ENCODE measurements at places on chromosomes 5 and 9.

- no peak for DNase-seq
These were observed 99.6 kb downstream of the APBA1 start for GRCh38 chr9:69572611-69573010.

GRCh38 chr9:29826421-29826820 lies 2253.1 kb upstream of the C9orf72 start:
- DNase-seq, result no peak

DNA sequence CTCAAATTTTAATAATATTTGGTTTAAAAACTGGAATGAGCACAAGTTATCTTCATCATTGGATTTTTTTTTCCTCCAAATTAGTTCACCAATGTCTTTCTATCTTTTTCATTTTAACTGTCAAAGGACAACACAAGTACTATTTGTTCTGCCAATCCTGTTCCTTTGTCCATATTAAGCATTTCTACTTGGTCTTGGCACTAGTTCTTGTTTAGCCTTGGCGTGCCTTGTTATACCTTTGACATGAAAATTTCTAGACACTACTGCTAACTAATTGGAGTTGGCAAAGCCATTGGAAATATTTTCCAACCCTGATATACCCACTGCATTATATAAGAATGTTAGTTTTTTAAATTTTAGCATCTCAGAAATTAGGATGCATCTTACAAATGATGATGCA lies 3.8 kb downstream of the SPINK6 start:
- no peak for DNase-seq

DNA sequence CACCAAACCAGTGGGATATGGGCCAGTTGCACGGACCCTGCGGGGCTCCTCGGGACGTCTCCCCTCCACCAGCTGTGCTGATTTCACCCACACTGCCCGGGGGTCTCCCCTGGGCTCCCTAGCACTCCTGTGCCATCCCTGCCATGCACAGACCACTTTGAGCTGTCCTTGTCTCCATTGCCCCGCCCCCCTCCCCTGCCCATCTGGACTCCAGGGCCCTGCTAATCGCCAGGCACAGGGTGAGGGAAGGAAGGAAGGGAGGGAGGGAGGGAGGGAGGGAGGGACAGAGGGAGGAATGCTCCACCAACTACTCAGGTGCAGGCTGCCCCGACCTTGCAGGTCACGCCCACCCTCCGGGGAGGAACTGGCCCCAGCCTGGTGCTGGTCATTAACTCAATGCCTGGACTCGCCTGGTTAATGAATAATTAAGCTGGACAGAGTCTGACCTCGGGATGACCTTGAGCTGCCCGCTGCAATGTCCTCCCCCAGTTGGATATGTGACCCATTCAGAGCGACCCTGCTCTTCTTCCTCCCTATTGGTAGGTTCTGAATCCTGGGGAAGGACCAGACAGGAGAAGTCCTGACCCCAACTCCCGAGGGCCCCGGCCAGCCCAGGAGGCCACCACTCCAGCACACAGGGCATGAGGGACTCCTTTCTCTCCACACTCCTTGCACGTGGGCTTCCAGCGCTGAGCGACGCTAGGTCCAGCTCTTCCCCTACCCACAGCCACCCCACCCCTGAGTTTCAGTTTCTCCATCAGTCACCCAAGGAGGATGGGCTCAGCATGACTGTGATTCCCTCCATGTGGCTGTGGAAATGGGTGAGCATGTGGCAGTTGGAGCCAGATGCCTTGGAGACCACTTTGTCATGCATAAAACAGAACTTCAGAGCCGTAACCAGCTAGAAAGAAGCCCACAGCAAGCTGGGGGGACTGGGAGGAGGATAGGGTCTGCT lies 62.1 kb downstream of the C9orf50 start:
- DNase-seq, result no peak

DNA sequence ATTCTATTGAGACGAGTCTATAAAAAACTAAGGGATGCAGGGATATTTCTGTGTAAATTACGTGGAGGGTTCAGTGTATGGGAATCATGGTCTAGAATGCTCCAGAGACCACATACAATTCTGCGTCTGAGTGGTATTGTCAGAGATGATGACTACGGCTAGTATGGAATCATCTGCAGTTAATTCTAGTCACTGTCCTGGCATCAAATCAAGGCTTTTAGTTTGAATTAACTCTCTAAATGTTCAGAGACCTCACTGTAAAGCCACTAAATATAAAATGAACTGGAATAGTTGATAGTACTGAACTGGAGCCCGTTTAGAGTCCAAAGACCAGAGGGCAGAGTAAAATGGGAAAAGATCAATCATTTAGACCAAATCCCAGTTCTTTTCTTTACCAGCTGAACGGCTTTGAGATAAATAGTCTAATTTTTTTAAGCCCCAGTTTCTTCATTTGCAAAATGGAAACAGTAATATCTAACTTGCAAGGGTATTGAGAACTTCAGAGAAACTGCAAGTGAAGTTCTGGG lies 599.8 kb downstream of the EBF1 start:
- DNase-seq, result no peak

- no peak for DNase-seq
These were observed 36.4 kb upstream of the SMC5 start for GRCh38 chr9:70222354-70222753.

DNA sequence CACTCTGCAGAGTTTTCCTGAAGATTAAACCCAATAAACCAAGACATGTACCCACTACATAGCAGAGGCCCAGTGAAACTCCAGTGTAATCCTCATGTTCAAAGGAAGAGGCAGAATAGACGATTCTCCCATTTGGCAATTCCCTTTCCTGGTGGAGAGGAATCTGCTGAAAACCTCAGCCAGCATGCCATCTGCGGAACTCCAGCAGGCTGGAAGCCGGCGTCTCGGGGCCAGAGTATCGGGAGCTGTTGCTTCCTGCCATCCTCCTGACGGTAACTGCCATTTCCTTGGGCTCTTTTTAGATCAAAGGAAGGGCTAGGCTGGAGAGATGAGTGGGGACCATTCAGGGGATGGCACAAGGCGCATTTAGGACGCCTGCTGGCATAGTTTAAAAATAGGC lies 20.5 kb downstream of the NEURL1B start:
- DNase-seq, result no peak

DNA sequence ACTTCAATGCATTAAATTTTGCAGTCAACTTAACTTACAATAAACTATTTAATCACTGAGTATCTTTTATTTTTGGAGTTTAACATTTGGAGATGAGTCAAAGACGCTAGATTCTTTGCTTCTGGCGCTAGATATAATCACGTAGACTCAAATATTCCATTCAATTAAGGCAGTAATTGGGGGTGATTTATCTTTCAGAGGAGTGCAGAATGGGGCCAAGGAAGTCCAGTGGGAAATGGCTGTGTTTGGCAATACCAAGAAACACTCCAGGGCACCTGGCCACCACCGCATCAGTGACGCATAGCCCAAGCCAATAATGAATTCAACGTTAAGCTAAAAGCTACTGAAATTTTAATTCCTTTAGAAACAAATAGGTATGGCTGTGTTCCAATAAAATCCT lies 81.2 kb downstream of the PHAX start:
- no peak for DNase-seq

GRCh38 chr5:139481122-139481533 lies 1.4 kb downstream of the STING1 start:
- DNase-seq, result no peak

- no peak for DNase-seq
These were observed 601.8 kb downstream of the CCDC171 start for GRCh38 chr9:16154521-16155078.

Data from stimulated activated CD4-positive, alpha-beta T cell treated with anti-CD3 and anti-CD28 coated beads, Interleukin-2, amount 100 ng/mL, for 48 hours (primary cell).